ENCODE measurements at places on chromosomes 4 and X.
A peak's percentile ranks its signal among the peaks of the same experiment; 100 is the strongest.

- no peak for DNase-seq
These were observed 9.2 kb upstream of the RNF150 start for GRCh38 chr4:141142423-141142822.

DNA sequence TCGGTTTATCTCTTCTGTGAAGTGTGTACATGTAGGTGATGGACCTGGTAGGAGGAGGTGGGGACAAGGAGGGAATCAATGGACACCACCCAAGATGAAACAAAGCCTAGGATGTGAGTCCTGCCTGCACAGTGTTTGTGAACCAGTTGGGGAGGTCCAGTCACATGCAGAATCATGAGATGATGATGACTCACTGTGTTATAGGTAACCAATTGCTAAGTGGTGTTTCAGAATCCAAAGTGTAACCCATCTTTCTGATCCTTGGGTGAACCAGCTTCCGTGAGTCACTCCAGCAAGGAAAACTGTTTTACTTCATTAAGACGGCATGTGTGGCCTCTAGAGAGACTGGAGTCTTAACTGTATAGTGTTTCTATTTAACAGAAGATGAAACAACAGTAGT is 57.9 kb upstream of the HPF1 start:
- DNase-seq, result peak; percentile 67

DNA sequence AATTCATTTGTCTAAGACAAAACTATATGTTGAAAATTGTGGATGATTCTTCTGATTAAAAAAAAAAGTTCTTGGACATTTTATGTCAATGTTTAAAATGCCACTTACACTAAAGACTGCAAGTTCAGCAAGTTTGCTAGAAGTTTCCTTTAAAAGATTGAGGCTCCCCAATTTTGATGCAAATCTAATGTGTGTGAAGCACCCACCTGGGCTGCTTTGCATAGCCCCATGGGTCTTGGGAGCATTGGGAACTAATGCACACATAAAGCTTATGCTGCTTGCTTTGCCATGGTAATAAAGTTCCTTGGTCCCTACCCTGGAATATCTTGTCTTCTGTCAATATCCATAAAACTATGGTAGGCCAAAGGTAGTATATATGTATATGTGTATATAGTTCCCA is 725.9 kb upstream of the GRID2 start:
- no peak for DNase-seq

DNA sequence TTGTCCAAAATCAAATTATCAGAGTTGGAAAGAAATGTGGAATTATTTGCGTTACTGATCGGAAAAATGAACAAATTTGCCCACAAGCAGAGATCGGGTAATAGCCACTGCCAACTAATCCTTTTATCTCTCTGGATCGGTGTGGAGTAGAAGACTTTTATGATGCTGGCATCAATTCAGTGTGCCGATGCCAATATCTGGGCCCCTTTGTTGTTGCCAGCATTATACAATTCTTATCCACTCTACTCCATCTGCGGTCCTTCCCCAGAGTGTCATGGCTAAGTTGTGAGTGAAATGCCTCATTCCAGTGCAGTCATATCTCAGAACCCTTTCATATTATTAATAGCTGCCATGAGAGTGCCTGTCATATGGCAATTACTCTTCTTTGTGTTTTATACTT is 660.2 kb downstream of the ADGRL3 start:
- no peak for DNase-seq

GRCh38 chrX:10798041-10798440 is 177.7 kb upstream of the MID1 start:
- DNase-seq, result no peak

- no peak for DNase-seq
These were observed 10.7 kb downstream of the RGS12 start for GRCh38 chr4:3303565-3303824.
